Effector CD4-positive, alpha-beta T cell (primary cell): ENCODE measurements at places on chromosomes 3 and 15.

DNA sequence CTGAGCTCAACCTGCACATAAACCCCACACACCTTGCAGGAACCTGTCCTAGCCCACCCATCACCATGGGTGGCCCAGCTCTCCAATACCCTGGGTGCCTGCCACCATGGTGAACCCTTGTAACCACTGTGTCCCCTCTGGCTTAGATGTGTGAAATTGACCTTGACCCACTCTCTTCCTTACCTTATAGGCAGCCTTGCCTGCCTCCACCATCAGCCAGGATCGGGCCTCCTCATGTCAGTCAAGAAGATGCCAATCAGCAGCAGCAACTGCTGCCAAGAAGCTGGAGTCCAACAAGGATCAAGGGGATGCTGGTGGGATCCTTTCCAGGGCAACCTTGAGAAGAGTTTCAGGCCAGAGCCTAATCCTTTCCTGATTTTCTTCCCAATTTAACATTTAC is 8.8 kb upstream of the CYP11A1 start:
- DNase-seq: no peak

GRCh38 chr3:23262766-23263165 is 59.6 kb downstream of the UBE2E2 start:
- no peak for DNase-seq

DNA sequence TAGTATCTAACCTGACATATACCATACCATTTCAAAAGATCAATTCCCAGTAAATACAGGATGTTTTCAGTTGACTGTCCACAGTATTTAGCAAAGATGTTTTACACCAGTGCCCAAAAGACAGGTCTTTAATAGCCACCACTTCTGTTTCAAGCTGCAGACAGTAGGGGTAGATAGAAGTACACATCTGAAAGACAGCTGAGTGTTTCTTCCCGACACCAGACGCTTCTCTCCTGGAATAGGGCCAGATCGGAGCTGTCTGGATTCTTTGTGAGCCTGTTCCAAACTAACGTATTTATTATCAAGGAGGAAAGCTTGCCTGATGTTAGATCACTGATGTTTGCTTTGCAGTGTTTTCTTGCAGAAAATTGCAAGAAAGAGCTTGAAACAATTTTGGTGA is 136.1 kb upstream of the RBMS3 start:
- DNase-seq: no peak

- no peak for DNase-seq
These were observed 106.6 kb downstream of the LSAMP start for GRCh38 chr3:116338713-116339112.

DNA sequence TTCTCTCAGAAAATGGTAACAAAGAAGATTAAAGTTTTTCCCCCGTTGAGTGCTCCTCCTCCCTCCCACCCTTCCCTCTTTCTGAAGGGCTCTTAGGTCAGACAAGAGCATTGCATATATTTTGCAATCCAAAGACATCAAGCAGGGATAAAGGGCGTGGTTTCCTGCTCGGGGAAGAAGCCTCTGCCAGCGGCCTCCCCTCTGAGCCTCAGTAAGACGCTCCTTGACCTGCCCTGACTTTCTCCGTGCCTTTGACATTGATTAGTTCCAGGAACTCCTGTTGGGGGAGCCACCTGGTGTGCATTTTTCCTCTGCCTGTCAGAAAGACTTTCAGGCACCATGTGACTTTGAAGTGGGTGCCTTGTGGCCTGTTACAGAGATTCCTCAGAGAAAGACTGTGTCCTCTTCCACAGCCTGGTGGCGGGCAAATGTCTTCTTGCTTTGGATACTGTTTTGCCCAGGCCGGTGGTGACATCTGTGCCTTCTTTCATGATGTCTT is 87.2 kb upstream of the TBL1XR1 start:
- DNase-seq: no peak

DNA sequence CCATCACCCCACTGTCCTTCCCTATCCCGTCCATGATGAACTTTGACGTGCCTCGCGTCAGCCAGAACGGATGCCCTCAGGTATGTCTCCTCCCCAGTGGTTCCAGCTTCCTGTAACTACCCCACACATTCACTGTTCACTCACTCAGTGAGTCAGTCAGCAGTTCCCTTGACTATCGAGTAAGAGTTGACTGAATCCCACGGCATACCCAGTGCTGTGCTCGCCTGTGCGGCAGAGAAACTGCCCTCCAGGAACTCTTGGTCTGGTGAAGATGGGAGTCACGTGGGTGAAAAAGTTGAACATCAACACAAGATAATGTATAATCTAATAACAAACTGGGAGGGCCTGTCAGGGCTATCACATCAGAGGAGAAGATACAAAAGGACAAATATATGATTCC is 36.7 kb downstream of the CCDC33 start:
- no peak for DNase-seq

- DNase-seq: no peak
These were observed 43.7 kb upstream of the MRPL3 start for GRCh38 chr3:131546441-131546840.

DNA sequence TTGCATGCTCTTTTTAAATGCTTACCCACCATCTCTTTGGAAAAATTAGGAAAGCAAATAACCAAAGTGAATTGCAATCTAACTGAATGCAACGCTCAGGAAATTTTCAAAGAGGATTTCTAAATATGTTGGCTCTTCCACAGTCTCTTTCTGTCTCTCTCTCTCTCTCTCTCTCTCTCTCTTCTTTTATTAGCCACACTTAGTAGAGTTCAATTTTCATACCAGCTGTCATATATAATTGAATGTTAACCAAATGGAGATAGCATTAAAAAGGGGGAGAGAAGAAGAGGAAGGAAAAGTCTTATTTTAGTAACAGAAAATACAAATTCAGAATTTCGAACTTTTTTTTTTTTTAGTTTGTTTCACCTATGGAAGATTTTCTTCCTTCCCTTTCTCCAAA is 235.9 kb upstream of the GBE1 start:
- no peak for DNase-seq

GRCh38 chr15:55110446-55110845 is 86.3 kb downstream of the RSL24D1 start:
- no peak for DNase-seq

GRCh38 chr3:124084022-124084881 is 92.3 kb upstream of the ROPN1 start:
- no peak for DNase-seq

DNA sequence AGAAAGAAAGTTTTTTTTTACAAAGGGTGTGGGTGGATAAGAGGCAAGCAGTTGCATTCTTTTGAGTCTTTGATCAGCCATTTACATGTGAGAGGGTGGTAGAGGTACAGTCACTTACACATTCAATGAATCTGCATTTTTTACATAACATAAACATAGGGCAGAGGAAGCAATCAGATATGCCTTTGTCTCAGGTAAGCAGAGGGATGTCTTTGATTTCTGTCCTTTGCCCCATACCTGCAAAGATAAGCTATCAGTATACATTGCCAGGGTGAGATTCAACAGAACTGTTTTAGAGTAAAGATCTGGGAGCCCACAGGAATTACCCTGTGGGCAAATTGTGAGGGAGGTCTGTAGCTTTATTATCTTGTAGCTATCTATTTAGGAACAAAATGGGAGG is 5.4 kb upstream of the PPP1R2 start:
- DNase-seq: no peak

GRCh38 chr3:143597774-143598652 is 250.3 kb downstream of the SLC9A9 start:
- DNase-seq: no peak

- no peak for DNase-seq
These were observed 240.7 kb downstream of the SHOX2 start for GRCh38 chr3:157865352-157866000.

DNA sequence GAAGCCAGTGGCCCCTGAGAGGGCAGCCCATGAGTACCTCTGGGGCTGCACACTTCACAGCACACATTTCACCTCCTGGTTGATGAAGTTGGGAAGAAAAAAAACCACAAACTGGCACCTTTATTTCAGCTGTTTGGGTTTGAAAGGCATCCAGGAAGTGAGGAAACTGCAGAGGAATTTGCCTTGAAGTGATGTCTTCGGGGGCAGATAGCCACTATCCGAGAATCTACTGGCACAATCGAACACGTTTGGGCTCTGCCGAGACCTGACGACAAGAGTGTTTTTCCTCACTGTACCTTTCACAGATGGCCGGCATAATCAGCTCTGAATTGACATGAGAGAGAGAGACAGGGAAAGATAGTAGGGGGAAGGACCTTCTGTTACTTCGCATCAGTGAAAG is 59.7 kb downstream of the LRIG1 start:
- DNase-seq: no peak

GRCh38 chr3:66795365-66795764 is 202.7 kb upstream of the KBTBD8 start:
- DNase-seq: no peak

DNA sequence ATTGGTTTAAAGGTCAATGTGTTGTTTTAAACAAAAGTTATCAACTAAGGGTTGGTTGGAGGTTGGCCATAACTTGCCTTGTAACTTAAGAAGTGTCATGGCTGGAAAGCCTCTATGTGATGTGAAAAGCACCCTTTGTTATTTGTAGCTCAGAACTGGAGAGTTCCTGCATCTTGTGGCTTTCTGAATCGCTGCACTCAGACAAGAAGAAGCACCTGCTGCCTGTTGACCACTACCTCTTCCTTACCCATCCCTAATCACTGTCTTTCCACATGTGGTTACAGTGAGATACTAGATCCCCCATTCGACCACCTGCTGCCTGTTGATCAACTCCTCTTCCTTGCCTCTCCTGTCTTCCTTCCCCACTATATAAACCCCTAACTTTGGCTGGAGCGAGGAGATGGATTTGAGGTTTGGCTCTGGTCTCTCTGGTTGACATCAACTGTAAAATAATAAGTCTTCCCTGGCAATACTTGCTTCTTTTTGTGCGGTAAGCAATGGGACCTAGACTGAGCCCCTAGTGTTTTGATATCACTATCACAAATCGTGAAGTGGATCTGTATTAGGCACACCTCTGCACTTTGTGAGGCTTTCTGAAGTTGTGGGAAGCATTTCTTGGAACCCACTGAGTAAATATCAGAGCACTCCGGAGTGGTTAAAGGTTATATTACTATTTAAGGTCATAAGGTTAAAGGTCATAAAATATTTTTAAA is 13.8 kb downstream of the RPL39L start:
- no peak for DNase-seq

- no peak for DNase-seq
These were observed 501.7 kb upstream of the ARPP21 start for GRCh38 chr3:35137612-35138011.

- DNase-seq: no peak
These were observed 353.5 kb downstream of the MCTP2 start for GRCh38 chr15:94584833-94585244.

DNA sequence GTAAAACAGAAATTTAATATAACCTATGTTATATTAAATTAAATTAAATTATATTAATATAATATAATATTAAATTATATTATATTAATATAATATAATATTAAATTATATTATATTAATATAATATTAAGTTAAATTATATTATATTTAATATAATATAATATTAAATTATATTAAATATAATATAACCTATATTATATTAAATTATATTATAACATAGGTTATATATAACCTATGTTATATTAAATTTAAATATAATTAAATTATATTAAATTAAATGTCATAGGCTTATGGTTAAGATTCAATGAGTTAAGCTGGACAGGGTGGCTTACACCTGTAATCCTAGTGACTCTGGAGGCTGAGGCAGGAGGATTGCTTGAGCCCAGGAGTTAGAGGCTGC is 40.6 kb upstream of the CNOT10 start:
- no peak for DNase-seq

DNA sequence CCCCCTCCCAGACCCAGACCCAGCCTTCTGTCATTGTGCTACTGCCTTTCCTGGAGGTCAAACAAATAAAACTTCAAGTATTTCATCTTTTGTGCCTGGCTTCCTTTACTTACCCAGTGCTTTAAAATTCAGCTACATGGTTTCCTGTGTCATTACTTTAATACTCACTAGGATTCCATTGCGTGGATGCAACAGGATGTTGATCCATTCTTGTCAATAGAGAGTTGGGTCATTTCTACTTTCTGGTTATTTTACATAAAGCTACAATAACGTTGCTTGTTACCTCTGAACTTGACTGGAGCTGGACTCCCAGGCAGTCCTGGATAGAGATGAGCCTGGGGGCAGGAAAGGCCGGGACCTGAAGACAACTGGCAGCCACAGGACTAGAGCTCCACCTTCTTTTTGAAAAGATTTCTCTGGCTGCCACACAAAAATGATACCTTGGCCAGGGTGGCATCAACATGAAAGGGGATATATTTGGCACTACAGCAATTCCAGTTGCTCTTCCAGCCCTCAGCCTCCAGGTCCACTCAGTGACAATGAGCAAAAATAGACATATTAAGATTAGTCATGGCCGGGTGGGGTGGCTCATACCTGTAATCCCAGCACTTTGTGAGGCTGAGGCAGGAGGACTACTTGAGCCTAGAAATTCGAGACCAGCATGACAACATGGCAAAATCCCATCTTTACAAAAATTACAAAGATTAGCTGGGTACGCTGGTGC is 23.3 kb upstream of the HEG1 start:
- no peak for DNase-seq

GRCh38 chr3:52202384-52203077 is 4.6 kb downstream of the ALAS1 start:
- DNase-seq: no peak

GRCh38 chr3:60598671-60599070 is 652.6 kb downstream of the FHIT start:
- no peak for DNase-seq

GRCh38 chr3:81888914-81889557 is 127.6 kb upstream of the GBE1 start:
- DNase-seq: no peak

DNA sequence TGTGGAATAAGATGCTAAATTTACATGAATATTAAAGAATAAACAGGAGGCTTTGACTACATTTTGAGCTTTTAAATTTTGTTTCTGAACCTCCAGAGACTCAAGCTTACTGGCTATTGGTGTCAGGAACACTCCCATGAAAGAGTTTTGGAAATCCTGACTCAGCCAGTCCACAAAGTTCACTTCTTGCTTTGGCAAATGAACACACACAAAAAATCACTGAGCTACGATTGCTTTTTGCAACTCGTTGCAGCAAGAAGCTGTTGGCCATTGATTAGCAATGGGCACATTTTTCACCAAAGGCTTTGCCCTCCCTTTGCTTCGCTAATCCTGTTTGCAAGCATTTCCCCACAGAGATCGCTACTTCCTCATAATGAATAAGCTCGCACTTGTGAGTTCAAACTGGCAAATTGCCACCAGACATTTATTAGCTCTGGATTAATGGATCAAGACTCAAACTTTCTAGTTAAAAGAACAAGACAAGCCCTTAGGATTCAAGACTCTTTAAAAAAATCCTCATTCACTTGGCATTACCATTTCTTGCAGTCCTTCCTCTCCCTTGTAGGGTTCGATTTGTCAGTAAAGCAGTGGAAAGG is 343.2 kb upstream of the ONECUT1 start:
- no peak for DNase-seq

DNA sequence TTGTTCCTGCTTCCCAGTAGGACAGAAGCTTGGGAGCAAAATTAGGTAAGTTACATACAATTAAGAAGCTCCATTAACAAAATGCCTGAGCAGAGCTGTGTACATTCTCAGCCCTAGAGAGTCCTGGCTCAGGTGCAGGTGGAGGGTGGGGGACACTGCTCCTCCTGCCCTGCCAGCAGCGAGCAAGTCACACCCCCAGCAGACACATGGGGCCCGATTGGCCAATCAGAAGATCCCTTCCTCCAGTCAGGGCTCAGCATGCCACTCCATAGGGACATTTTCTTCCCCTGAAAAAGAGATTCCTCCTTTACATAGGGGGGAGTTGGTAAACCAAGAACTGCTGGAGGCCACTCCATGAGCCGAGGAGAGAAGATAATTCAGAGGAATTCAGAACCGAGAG is 62.1 kb downstream of the PLXNA1 start:
- no peak for DNase-seq
